ENCODE measurements at places on chromosomes 13 and 19. TPM values are rescaled to one million over a fixed set of nuclear protein-coding genes. Genes with fewer than 3 reads are reported as not detected.

Gene IGFL3
- not detected for total RNA-seq

Gene ZNF221
- total RNA-seq, result 3.4 TPM

Gene RFPL4A
- not detected for total RNA-seq

Gene ZNF426
- 10.9 TPM for total RNA-seq

Gene TTC9B
- not detected for total RNA-seq

Gene C19orf33
- total RNA-seq, result not detected
